ENCODE measurements at places on chromosomes 7 and 10. TPM values are rescaled to one million over a fixed set of nuclear protein-coding genes. Genes with fewer than 3 reads are reported as not detected.

DNA sequence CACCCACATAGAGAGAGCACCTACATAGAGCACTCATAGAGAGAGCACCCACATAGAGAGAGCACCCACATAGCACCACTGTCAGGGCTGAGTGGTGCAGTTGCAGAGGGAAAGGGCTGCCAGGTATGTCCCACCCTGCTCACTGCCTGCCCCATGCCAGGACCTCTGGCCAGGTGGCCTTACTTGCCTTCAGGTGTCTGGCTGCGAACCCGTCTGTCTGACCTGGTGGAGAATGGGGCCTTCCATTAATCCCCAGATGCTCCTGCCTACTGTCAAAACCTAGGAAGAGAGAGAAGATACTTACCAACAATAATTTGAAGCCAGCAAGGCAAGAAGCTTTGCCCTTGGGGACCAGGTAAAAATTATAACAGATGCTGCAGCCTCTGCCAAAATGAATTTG is 51.1 kb downstream of the INSIG1 start:
- no peak for DNase-seq
- no peak overlapping the region for H3K4me3 ChIP-seq
- peaks cover 14% of the 10 kb centered on the region for H3K27me3 ChIP-seq
- H3K4me1 ChIP-seq = peaks cover 5% of the 10 kb centered on the region

DRGX gene
- total RNA-seq = not detected

ST8SIA6 gene
- 1.1 TPM for total RNA-seq

GRCh38 chr10:32744321-32744720 is 213.7 kb downstream of the ITGB1 start:
- no peak overlapping the region for H3K27ac ChIP-seq
- no peaks in the 10 kb centered on the region for H3K36me3 ChIP-seq
- no peaks in the 10 kb centered on the region for H3K4me1 ChIP-seq
- DNase-seq = no peak

RAB19 gene
- total RNA-seq = 9.8 TPM

GRCh38 chr10:95391581-95392216 is 100.9 kb upstream of the PDLIM1 start:
- H3K36me3 ChIP-seq = no peaks in the 10 kb centered on the region
- no peaks in the 10 kb centered on the region for H3K27me3 ChIP-seq
- H3K4me3 ChIP-seq = no peak overlapping the region
- no peak overlapping the region for H3K27ac ChIP-seq

CFTR gene
- 1.7 TPM for total RNA-seq

GRCh38 chr10:87562750-87563149 is 58.1 kb downstream of the MINPP1 start:
- H3K36me3 ChIP-seq = no peaks in the 10 kb centered on the region
- peaks cover 2% of the 10 kb centered on the region for H3K4me1 ChIP-seq
- H3K4me3 ChIP-seq = no peak overlapping the region
- H3K27ac ChIP-seq = no peak overlapping the region
- no peaks in the 10 kb centered on the region for H3K27me3 ChIP-seq

GRCh38 chr7:123637203-123637602 is 18.5 kb upstream of the LMOD2 start:
- no peak for DNase-seq
- H3K4me3 ChIP-seq = no peak overlapping the region
- H3K27ac ChIP-seq = no peak overlapping the region
- H3K36me3 ChIP-seq = no peaks in the 10 kb centered on the region
- H3K4me1 ChIP-seq = no peaks in the 10 kb centered on the region
- no peaks in the 10 kb centered on the region for H3K27me3 ChIP-seq

DNA sequence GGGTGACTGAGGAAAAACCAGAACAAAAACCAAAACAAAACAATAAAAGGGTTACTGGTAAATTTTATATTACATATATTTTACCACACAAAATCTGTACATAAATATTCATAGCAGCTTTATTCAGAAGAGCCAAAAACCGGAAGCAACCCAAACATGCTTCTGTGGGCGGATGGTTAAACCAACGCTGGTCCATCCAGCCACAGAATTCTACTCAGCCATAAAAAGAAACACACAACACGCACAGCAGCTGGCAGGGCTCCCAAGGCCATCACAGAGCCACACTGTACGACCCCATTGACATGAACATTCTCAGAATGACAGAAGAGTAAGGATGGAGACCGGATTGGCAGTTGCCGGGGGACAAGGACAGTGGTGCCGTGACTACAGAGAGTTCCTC is 83.6 kb downstream of the PROSER2 start:
- H3K36me3 ChIP-seq = no peaks in the 10 kb centered on the region
- H3K27ac ChIP-seq = no peak overlapping the region
- H3K4me1 ChIP-seq = no peaks in the 10 kb centered on the region
- H3K4me3 ChIP-seq = no peak overlapping the region

- no peak overlapping the region for H3K27ac ChIP-seq
- no peak overlapping the region for H3K4me3 ChIP-seq
- H3K36me3 ChIP-seq = no peaks in the 10 kb centered on the region
- DNase-seq = no peak
- H3K4me1 ChIP-seq = no peaks in the 10 kb centered on the region
- no peaks in the 10 kb centered on the region for H3K27me3 ChIP-seq
These were observed 212.4 kb upstream of the BMPER start for GRCh38 chr7:33692956-33693355.

CALML3 gene
- total RNA-seq = not detected

- no peaks in the 10 kb centered on the region for H3K36me3 ChIP-seq
- no peak overlapping the region for H3K4me3 ChIP-seq
- no peak overlapping the region for H3K27ac ChIP-seq
- no peaks in the 10 kb centered on the region for H3K27me3 ChIP-seq
These were observed 69.5 kb upstream of the CHST15 start for GRCh38 chr10:124162774-124163354.

DNA sequence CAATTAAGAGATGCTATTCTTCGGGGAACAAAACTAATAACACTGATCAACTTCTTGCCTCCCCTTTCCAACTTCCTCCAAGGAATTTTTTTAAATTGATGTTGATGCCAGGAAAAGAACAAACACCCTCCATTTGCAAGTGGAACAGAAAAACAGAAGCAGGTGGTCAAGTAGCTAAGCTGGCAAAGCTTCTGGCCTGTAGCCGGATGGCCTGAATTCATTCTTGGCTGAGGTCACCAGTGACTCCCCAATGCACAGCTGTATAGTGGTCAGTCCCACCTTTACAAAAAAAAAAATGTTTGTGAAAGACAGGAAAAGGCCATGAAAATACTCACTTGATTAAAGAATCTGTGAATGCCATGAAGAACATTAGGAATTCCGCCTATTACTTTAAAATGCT is 39.1 kb downstream of the DOCK4 start:
- no peak overlapping the region for H3K4me3 ChIP-seq
- H3K27ac ChIP-seq = no peak overlapping the region
- peaks cover 9% of the 10 kb centered on the region for H3K4me1 ChIP-seq
- H3K36me3 ChIP-seq = no peaks in the 10 kb centered on the region
- H3K27me3 ChIP-seq = no peaks in the 10 kb centered on the region

ADRB1 gene
- 0.17 TPM for total RNA-seq

GRCh38 chr7:5070206-5070605 is 24.5 kb downstream of the RBAK start:
- no peak overlapping the region for H3K4me3 ChIP-seq
- H3K4me1 ChIP-seq = no peaks in the 10 kb centered on the region
- DNase-seq = no peak
- no peaks in the 10 kb centered on the region for H3K27me3 ChIP-seq

- H3K27me3 ChIP-seq = no peaks in the 10 kb centered on the region
- no peak overlapping the region for H3K27ac ChIP-seq
- H3K4me1 ChIP-seq = no peaks in the 10 kb centered on the region
These were observed 321.3 kb downstream of the PHF14 start for GRCh38 chr7:11294965-11295364.

GRCh38 chr7:127838816-127839415 is 186.9 kb downstream of the SND1 start:
- no peak overlapping the region for H3K4me3 ChIP-seq
- H3K27ac ChIP-seq = no peak overlapping the region
- H3K4me1 ChIP-seq = no peaks in the 10 kb centered on the region

DNA sequence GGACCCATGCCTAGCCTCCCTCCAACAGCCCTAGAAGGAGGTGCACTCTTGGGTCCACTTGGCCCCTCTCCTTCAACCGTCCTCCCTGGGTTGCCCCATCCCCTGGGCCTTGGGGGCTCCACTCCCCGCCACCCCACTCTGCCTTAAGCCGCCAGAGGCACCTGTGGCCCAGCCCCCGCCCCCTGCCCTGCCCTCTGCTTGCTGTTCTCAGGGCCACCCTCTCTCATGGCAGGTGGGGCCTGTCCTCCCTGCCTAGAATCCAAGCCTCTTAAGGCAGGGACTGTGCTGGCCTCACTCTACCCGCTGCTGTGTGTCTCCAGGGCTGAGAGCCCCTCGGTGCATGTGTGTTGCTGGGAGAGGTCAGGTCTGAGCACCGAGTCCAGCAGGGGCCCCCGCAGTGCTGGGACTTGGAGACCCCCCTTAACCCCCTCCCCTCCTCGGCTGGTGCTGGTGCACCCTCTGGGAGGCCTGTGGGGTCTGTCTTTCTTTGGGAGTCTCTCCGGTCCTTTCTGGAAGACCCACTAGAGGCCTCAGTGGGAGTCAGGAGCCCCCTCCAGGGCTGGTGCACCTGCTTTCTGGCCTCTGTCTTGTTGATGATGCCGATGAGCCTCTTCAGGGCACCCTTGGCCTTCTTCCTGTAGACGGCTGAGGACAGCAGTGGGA is 43.8 kb downstream of the CFAP46 start:
- H3K27me3 ChIP-seq = no peaks in the 10 kb centered on the region
- DNase-seq = no peak
- H3K4me1 ChIP-seq = no peaks in the 10 kb centered on the region
- H3K36me3 ChIP-seq = no peaks in the 10 kb centered on the region

DNA sequence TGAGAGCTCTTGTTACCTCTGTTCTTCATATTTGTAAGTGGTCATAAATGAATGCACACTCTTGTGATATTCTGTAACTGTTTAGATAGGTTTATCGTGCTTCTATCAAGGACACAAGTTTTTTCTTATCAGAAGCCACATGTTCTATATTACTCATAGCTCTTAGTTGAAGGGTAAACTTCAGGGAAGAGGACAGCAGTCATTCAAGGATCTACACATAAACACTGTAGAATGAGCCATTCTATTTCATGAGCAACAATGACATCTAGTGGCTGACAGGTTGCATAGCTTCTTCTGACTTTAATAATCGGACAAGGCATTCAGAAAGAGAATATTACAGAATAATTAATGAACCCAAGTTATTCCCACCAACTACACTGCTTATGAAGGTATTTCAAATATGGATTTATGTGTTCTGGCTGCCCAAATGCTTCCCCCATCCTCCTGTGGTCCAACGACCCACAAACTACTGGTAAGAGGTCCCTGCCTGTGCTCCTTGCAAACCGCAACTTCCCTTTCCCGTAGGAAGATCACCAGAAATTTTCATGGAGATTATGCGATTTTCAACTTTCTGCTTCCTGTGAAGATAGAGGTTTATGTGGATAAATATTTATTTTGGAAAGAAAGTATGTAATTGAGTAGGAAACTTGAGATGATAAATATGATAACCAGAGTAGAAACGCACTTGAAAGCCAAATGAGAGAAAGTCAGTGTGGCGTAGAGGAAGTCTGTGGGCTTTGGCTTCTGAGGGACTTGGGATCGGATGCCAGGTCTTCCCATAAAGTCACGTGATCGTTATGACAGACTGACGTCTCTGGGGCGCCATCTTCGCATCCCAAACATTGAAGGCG is 16.8 kb upstream of the ABCB5 start:
- H3K36me3 ChIP-seq = no peaks in the 10 kb centered on the region
- no peak overlapping the region for H3K4me3 ChIP-seq
- no peak overlapping the region for H3K27ac ChIP-seq
- DNase-seq = no peak
- H3K4me1 ChIP-seq = no peaks in the 10 kb centered on the region

- DNase-seq = no peak
- H3K4me3 ChIP-seq = peak overlapping the region; percentile 61
- H3K36me3 ChIP-seq = peaks cover 6% of the 10 kb centered on the region
- H3K27ac ChIP-seq = no peak overlapping the region
These were observed 1.4 kb downstream of the HTRA1 start for GRCh38 chr10:122462533-122463465.

CYP26C1 gene
- 0.21 TPM for total RNA-seq

DNA sequence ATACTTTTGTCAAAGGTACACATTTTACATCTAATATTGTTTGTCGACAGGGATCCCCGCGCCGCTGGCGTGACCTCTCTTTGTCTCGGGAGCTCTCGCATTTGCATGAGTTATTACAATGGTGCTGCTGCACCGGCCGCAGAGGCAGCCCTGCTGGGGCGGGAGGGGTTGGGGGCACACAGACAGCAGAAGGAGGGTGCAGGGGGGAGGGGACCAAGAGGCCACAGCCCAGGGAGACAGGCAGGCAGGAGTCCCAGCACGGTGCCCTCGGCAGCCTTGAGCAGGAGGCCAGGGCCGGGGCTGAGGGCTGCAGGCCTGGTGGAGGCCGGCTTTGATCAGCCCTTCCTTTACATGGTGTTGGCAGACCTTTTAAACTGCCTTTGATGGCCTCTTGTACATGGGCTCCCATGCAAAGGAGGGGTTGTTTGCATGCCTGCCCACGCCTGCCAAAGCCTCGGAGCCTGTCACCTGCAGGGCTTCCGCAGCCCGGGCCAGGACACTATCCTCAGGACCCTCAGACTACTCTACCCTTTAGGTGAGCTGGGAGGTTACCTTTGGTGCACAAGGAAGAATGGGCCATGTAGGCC is 95.5 kb downstream of the EBF3 start:
- H3K4me3 ChIP-seq = no peak overlapping the region
- DNase-seq = no peak
- peaks cover 21% of the 10 kb centered on the region for H3K4me1 ChIP-seq
- no peak overlapping the region for H3K27ac ChIP-seq
- H3K27me3 ChIP-seq = no peaks in the 10 kb centered on the region
- no peaks in the 10 kb centered on the region for H3K36me3 ChIP-seq

- no peaks in the 10 kb centered on the region for H3K27me3 ChIP-seq
- no peaks in the 10 kb centered on the region for H3K36me3 ChIP-seq
- DNase-seq = no peak
- no peak overlapping the region for H3K4me3 ChIP-seq
- no peak overlapping the region for H3K27ac ChIP-seq
These were observed 84.6 kb downstream of the ICA1 start for GRCh38 chr7:8177109-8177933.

- no peak overlapping the region for H3K4me3 ChIP-seq
These were observed 14.7 kb downstream of the SH3PXD2A start for GRCh38 chr10:103840740-103841070.
